CD4-positive, alpha-beta T cell treated with Interferon alpha-2 for 1 hour (primary cell): ENCODE measurements at places on chromosomes 16 and 17.
A peak's percentile ranks its signal among the peaks of the same experiment; 100 is the strongest.

GRCh38 chr16:22070361-22071330, 21.7 kb upstream of the VWA3A start:
- no peak for DNase-seq

DNA sequence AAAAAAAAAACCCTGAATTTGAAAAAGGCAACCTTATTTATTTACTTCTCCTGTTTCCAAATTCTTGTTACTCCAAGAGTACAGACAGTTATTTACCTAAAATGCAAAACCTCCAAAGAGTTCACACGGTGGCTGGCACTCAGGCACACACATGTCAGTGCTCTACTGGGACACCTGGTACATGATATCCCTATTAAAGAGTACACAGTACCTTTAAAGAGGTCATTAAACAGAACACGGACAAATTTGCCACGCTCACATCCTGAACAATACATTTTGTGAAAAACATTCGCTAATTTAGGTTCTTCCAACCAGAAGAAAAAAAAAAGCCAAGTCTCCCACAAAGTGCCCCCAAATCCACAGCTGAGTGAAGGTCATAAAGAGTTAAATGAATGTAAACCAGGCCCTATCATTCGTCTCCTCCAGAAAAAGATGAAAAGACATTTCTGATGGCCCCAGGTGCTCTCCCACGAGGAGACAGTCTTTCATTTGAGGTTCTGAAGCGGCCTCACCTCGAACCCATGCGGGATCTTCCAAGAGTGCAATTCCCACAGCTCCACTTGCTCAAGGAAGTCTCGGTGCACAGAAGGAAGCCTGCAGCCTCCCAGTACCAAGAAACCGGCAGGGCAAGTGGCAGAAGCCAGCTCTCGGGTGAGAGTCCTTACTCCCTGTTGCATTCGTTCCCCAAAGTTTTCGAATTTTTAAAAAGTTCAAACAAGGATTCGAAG, 993 bp downstream of the ERN1 start:
- no peak for DNase-seq

GRCh38 chr17:50539762-50540559, 7.0 kb upstream of the SPATA20 start:
- DNase-seq: no peak

DNA sequence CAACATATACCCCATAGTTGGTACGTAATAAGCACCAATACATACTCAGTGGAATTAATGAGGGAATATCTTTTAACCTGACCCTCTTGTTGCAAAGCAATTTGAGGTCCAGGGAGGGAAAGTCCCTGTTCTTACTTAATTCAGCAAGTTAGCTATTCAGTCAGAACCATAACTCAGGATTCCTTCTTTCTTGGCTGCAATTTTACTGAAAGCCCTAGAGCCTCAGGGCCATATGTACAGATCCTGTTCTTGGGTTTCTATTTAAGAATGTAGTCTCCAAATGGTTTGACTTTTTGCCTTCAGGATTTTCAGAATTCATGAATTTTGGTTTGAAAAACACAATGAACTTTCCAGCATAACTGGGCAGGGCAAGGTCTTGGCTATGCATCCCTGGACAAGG, 436.5 kb downstream of the HS3ST4 start:
- no peak for DNase-seq

DNA sequence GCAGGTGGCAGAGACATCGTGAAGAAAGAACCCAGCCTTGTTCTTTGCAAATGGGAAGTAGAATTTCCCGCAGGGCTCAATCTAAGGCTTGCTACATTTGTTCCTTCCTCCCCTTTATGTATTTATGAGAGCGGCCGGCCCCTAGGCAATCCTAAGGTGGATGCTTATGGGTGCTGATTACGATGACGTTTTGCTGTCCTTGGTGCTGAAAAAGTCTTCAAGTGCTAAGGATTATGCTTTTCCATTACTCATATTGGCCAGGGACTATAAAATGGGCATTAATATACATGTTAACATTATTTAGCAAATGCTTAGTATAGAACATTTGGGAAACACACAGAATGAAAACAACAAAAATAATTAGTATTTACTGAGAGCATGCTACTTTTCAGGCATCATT, 313.3 kb upstream of the XYLT1 start:
- no peak for DNase-seq

DNA sequence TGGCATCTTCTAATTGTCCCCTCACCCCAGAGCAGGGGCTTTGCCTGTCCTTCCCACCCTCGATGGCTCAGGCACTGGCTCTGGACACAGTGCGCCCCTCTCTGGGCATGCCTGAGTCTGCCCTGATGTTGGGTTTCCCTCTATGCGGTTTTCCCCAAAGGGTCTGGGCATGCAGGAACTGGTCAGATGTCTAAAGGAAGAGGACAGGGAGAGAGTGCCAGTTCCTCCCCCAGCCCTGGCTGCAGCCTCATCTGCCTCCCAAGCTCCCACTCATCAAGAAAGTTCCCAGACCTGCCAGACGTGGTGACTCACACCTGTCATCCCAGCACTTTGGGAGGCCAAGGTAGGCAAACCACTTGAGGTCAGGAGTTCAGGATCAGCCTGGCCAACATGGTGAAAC, 41.3 kb upstream of the PABPN1L start:
- DNase-seq: no peak

GRCh38 chr17:27244491-27245223, 49.3 kb upstream of the WSB1 start:
- DNase-seq: peak; percentile 60

GRCh38 chr16:12802048-12802447, 1.6 kb downstream of the CPPED1 start:
- DNase-seq: no peak

DNA sequence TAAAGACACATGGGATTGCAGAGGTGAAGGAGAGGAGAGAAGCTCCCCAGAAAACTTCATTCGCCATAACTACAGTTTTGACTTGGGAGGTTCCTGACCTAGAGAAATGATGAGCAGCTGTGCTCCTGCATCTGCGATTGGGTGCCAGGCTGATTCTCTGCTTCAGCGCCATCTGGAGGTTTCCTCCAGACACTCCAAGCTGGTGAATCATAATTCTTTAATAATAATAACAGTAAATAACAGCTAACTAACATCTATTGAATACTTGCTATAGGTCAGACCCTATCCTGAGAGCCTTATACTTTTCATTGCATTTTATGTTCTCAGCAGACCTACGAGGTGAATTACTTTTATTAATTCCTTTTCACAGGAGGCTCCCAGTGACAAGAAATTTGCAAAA, 575.8 kb downstream of the TOX3 start:
- no peak for DNase-seq

DNA sequence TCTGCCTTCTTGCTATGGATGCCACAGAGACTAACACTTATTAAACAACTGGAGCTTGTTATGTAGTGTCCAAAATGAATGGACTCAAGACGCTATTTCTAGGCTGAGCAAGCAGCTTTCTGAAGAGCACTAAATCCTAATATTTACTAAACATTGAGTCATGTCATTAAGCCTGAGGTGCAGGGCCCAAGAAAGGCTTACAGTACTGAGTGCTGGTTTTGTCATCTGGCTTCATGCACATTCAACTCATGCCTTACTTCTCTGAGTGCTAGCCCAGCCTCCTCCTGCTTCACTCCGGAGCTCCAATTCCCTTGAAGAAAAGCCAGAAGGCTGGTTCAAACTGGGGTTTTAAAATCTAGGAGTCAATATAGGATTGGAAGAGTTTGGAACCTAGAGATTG, 363.3 kb upstream of the CDH5 start:
- DNase-seq: no peak

GRCh38 chr16:86485746-86486145, 24.6 kb upstream of the FOXF1 start:
- no peak for DNase-seq

DNA sequence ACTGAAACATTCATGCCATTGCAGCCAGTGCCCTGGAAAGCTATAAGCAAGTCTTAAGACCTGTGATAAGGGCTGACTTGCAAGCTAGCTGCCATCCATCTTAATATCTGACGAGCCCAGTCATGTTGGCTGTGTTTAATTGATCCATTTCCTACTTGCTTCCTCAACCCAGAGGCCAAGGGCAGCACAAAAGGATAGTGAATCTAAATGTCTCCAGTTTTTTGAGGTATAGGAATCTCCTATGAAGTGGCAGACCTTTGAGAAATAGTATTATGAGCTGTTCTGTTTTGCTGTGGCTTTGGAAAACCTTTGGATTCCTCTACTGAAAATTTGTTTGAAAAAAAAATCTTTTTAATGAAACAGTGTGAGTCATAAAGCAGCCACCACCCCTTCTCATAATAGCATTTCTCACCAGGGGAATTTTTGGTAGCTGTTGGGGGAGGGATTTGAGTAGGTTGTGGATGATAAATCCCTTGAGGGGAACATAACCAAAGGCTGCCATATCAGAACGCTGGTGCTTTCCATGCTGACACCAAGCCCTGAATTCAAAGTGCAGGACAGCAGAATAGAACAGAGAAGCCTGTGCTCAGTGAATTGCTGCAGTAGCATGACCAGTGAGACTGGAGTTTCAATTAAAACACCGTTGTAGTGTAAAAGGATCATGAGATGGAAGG, 12.9 kb downstream of the ZNRF1 start:
- peak; percentile 40 for DNase-seq

- peak; percentile 32 for DNase-seq
These were observed 6.7 kb upstream of the TOB1 start for GRCh38 chr17:50872710-50873424.

DNA sequence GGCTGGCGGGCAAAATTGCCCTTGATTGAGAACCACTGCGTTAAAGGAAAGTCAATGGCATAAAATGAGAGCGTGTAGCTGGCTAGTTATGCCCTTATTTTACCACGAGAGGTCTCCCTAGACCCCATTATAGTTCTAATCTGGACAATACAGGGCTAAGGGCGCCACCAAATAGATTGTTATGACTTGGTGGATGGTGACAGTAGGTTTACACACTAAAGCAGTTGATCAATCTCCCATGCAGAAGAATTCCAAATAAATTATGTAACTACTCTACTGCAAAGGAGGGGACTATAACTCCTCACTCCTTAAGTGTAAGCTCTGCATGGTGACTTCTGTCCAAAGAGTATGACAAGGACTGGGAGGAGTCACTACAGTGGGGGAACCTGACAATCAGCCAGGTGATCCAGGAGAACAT, 20.4 kb upstream of the YPEL2 start:
- DNase-seq: peak; percentile 53

DNA sequence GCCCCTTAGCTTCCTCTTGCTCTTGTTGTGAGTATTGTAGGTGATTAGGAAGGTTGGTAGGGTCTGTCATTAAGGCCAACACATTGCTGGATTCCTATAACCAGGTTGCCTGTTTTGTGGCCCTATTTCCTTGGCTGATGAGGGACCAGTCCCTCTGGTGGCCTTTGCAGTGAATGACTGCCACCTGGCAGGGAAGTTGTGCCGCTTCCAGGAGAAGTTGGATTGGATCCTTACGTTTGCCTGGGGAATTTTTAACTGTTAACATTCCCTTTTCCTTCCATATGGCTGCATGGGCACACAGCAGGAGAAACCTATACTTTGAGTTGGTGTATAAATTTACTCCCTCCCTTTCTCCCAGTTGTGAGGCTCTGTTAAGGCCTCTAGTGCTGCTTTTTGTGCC, 32.4 kb downstream of the LCMT1 start:
- DNase-seq: no peak
